ENCODE measurements at places on chromosomes 4 and X.

DNA sequence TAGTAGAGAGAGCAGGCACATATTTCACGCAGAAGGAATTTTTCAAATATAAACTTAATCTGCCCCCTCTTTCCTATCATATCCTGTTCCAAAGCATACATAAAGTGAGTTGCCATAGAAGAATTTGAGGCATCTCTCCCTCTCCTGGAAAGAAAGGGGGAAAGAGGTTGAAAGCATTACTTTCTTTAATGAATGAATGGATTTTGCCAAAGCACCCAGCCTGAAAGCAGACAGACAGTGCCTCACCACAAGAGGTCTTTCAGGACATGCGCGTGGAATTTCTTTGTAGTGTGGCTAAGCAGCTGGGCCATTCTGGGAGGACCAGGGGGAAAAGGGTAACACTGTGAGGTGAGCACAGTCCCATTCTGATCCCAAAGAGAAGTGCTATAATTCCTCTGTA, 651.4 kb downstream of the IQCM start:
- DNase-seq, result peak; percentile 81

- DNase-seq, result no peak
Measured at GRCh38 chrX:7145454-7145853, 2.1 kb upstream of the STS start.

- DNase-seq, result no peak
Measured at GRCh38 chr4:141220271-141220670, 424 bp upstream of the ZNF330 start.

DNA sequence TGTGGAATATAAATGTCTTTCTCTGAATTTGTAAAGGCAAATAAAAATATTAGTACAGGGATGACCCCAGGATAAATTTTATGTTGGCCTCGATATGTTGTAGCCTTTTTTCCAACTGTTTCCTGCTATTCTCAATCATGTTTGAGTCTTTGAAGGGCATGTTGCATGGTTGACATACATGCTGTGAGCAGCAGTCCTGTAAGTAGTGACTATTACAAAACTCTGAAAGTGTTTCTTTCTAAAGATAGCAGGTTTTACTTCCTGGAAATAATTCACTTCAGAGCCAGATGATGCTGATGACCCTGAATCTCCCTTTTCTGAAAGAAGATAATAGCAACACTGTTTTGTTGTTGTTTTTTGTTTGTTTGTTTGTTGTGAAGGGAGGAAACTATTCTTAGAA, 393.0 kb upstream of the GNPDA2 start:
- DNase-seq, result no peak

DNA sequence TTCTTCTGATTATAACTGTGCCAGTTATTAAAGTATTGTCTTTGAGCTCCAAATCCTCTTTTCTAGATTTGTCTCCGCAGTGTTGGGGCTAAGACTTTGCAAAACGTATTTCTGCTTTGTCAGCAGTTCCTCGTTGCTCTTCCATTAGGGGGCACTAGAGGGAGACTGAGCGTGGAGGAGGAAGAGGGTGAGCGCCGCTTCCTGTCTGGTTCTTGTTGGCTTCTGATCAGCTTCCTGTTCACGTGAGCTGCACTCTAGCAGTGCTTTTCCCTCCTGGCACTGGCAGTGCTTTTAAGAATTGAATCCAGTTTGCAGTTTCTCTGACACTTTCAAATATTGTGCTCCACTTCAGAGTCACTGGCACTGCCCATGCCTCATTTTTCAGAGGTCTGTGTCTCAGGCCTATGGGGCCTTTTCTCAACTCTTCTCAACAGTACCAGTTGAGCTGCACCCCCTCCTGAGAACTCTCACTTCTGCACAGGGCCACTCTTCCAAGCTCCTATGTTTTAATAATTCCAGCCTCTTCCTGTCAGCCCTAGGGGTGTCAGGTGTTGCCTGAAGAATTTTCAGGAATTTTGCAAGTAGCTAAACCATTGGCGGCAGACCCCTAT, 54.4 kb upstream of the LCORL start:
- no peak for DNase-seq
